ENCODE measurements at places on chromosomes 1 and 21. TPM values are rescaled to one million over a fixed set of nuclear protein-coding genes. Genes with fewer than 3 reads are reported as not detected.

GRCh38 chr21:34122047-34122446 lies 48.7 kb downstream of the MRPS6 start:
- DNase-seq = no peak

- DNase-seq = peak; percentile 29
Measured at GRCh38 chr1:153944005-153944826, 2.3 kb downstream of the DENND4B start.

- no peak for DNase-seq
Measured at GRCh38 chr1:84947536-84948410, 49.1 kb downstream of the MCOLN2 start.

DNA sequence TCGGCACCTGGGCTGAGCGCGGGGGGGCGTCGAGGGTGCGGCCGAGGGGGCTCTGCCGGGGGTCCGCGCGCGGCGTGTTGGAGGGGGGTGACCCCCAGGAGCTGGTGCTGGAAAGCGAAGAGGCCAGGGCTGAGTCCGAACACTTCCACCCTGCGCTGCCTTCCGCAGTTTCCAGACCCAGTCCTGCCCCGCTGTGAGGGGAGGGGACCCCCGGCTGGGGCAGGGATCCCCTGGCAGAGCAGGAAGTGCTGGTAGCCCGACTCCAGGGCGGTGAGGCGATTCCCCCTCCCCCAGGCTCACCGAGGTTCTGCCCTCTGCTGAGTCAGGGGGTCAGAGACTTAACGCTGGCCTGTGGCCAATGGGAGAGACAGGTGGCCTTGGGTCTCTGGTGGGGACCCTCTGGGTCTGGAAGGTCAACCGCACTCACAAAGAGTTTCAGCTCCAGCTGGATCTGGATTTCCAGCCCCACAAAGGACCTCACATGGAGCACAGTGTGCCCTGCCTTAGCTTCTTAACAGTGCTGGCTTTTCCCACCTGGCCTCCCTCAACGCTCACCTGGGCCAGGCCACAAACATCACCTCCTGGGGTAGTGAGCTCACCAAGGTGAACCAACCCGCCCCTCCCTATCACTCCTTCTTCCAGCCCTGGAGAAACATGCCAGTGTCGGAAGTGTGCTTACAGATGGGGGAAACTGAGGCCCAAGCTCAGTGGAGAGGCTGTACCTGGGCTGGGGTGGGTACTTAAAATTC lies 39.8 kb upstream of the SYNC start:
- no peak for DNase-seq

GRCh38 chr21:26934383-26934782 lies 32.5 kb downstream of the ADAMTS5 start:
- no peak for DNase-seq

- DNase-seq = peak; percentile 97
Measured at GRCh38 chr1:45012639-45013278, 705 bp downstream of the UROD start.

- DNase-seq = peak; percentile 94
Measured at GRCh38 chr1:31944205-31945089, 6.3 kb upstream of the PTP4A2 start.

GRCh38 chr1:57989877-57990276 lies 556.6 kb downstream of the OMA1 start:
- DNase-seq = no peak

GRCh38 chr1:15501208-15502032 lies 22.6 kb downstream of the CASP9 start:
- DNase-seq = peak; percentile 80

DNA sequence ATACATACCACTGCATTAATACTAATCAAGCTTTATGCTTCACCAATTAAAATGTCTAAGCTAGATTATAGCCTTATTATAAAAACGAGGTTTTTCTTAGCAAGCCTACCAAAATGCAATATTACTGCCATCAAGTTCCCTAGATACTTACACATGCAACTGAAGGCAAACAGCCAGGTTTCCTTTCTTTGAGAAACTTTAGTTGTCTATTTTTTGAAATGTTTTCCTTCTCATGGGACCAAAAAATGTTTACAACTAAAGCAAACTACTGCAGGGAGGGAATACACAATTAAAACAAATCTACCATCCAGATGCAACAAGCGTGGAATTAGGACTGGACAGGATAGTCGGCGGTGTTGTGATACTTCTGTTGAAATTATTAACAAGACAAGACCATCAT lies 1.3 kb downstream of the ZNF644 start:
- DNase-seq = no peak

GRCh38 chr1:225581186-225581585 lies 71.7 kb downstream of the ENAH start:
- DNase-seq = no peak

DNA sequence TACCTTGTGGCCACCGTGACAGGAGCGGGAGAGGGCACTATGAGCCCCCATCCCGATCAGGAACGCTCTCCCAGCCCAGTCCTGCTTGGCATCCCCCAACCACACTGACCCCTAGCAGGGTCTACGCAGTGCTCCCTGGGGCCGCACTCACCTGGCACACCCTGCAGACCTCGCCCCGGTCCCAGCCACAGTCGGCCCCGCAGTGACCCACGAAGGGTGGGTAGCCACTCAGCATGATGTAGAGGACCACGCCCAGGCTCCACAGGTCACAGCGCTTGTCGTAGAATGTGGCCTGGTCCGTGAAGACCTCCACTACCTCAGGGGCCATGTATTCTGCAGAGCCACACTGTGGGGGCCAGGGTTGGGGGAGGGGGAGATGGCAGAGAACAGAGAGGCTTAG lies 11.1 kb upstream of the KNCN start:
- no peak for DNase-seq

DNA sequence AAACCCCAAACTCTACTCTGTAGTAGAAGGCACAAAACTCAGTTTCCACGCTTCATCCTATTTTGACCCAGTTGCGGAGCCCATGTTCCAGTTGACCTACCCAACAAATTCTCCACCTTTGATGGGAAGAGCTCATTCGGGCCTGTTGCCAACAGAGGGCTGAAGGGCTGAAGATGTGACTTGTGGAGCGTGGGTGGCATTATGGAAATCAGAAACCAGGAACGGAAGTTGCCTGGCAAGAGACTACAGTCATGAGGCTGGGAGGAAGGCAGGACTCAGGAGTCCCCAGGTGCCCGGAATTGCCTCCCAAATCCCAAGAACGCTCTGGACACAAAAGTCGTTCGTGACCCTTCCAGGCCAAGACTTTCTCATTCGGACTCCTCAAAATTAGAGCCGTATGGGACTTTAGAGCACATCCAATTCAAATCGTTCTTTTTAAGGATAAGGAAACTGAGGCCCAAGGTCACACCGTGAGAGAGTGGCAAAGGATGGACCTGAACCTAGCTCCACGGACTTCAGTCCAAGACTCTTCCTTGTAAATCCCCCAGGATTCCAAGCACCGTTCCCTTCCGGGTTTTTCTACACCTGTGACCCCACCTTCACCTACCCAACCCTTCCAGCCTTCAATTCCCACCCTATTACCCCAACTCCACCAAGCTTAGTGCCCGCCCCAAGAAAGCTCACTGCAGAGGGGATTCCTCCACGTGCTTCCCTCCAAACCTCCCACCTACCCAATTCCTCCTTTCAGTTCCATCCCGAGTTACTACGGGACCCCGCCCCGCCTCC lies 739 bp downstream of the SMG5 start:
- DNase-seq = no peak

DNA sequence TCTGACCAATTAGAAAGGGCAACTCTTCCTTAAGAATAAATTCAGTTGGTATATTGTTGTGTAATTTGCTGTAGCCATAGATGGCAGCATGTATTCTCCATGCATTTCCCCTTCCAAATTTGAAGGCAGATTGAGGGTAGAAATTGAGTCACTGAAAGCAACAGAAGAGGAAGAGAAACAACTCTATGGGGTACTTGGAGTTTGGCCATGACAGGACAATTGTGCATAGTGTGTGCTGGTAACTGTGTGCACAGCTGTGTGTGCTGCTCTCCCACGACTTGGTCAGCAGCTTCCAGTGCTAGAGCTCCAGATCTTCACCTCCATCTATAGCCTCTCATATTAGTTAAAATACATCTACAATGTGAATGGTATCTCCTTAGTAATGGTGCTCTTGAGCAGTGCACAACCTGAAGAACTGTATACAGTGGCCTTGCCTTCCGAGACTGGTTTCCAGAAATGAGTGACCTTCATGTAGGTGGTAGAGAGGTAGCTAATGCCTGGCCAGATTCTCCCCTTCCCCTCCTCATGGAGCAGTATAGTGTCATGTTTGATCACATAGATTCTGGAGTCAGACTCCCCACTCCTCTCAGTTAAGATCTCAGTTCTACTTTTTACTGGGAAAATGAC lies 882 bp upstream of the FCAMR start:
- DNase-seq = no peak

- DNase-seq = no peak
Measured at GRCh38 chr1:163565166-163565565, 243.4 kb downstream of the NUF2 start.

DNA sequence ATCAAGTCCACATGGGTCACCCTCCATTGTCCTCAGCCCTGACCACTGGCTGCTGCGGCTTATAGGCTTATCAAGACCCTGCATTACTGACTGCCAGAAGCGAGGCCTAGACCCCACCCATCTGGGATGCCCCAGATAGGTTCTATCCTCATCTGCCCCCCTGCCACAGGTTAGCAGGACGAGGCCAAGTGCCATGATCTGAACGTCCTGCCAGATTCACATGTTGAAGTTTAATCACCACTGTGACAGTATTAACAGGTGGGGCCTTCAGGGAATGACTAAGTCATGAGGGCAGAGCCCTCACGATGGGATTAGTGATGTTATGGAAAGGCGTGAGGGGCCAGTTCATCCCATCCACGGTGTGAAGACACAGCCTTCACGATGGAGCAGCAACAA lies 6.2 kb upstream of the CPLANE2 start:
- peak; percentile 32 for DNase-seq

GRCh38 chr1:147781056-147781471 lies 20.7 kb upstream of the GJA5 start:
- no peak for DNase-seq

GRCh38 chr1:211323156-211324063 lies 3.2 kb upstream of the TRAF5 start:
- DNase-seq = peak; percentile 85

GRCh38 chr1:156703336-156703735 lies 2.0 kb downstream of the CRABP2 start:
- DNase-seq = no peak

DNA sequence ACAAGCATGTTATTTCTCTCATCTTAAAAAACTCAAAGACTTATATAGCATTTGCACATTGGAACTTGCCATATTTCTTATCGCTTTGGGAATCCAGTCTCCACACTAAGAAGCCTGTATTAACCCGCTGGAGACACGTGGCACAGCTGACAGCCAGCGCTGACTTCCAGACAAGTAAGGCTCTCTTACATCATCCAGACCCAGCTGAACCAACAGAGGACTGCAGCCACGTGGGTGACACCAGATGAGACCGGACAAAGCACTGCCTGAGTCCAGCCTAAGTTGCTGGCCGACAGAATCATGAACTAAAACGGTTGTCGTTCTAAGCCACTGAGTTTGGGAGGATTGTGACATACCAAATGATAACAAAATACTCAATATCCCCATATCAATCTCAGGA lies 6.3 kb upstream of the CD247 start:
- DNase-seq = peak; percentile 42

DNA sequence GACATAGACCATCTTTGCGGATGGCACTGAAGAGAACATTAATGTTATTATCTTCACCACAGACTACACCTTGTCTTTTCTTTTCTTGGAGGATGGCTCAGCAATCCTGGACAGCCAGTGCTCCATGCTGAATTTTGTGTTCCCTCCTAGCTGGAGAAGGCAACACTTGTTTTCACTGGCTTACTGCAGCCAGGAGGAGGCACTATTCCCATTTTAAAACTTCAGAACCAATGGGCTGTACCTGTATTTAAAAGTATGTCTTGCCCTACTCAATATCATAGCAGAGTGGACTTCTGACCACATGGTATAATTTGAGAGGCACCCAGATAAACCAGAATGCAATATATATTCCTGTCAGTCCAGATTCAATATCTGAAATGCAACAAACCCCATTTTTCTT lies 53.3 kb upstream of the POGK start:
- peak; percentile 11 for DNase-seq

GRCh38 chr1:7572654-7573152 lies 198.4 kb upstream of the VAMP3 start:
- peak; percentile 26 for DNase-seq

The SH2D2A gene
- total RNA-seq = 33.6 TPM

The TRIM46 gene
- total RNA-seq = 0.22 TPM

The LRRC47 gene
- 68.5 TPM for total RNA-seq

The SLC19A2 gene
- 18.0 TPM for total RNA-seq

The AMY1A gene
- total RNA-seq = not detected

The C1QC gene
- 0.47 TPM for total RNA-seq

The LAMB3 gene
- 1.3 TPM for total RNA-seq

The HSD11B1 gene
- total RNA-seq = not detected

The RGS8 gene
- total RNA-seq = not detected

The DDR2 gene
- total RNA-seq = 1.7 TPM

Measured in K562 (cell line).